ENCODE measurements at places on chromosomes 16 and 17. TPM values are rescaled to one million over a fixed set of nuclear protein-coding genes. Genes with fewer than 3 reads are reported as not detected.

The TSPOAP1 gene
- total RNA-seq, result 0.86 TPM

The CPHXL2 gene
- not detected for total RNA-seq

The CUEDC1 gene
- 45.5 TPM for total RNA-seq

The TBC1D28 gene
- not detected for total RNA-seq

The DRC7 gene
- total RNA-seq, result not detected

The TNFRSF13B gene
- total RNA-seq, result not detected

The NPIPB6 gene
- total RNA-seq, result not detected

The SMYD4 gene
- 7.5 TPM for total RNA-seq

The DLX3 gene
- not detected for total RNA-seq

The FASN gene
- 592 TPM for total RNA-seq

The ITGB4 gene
- 224 TPM for total RNA-seq

The PLCG2 gene
- 1.6 TPM for total RNA-seq

The ARSG gene
- 2.1 TPM for total RNA-seq

The OR4D1 gene
- total RNA-seq, result not detected
